Cardiac muscle cell (in vitro differentiated cells and primary cell): ENCODE measurements at places on chromosomes 3 and 15. TPM values are rescaled to one million over a fixed set of nuclear protein-coding genes. Genes with fewer than 3 reads are reported as not detected.
A peak's percentile ranks its signal among the peaks of the same experiment; 100 is the strongest.

GRCh38 chr3:4983739-4984510, 4.7 kb downstream of the BHLHE40 start:
- no peaks in the 10 kb centered on the region for H3K27me3 ChIP-seq
- H3K4me3 ChIP-seq = no peak overlapping the region
- peaks cover 33% of the 10 kb centered on the region for H3K4me1 ChIP-seq

- no peaks in the 10 kb centered on the region for H3K36me3 ChIP-seq
- peak; percentile 77 for DNase-seq
- no peaks in the 10 kb centered on the region for H3K27me3 ChIP-seq
- H3K4me3 ChIP-seq = no peak overlapping the region
Observed at GRCh38 chr3:126850370-126851085, 132.4 kb upstream of the PLXNA1 start.

GRCh38 chr3:43676441-43676840, 14.3 kb upstream of the ABHD5 start:
- DNase-seq = no peak
- no peak overlapping the region for H3K4me3 ChIP-seq
- H3K36me3 ChIP-seq = no peaks in the 10 kb centered on the region
- H3K27ac ChIP-seq = no peak overlapping the region
- H3K4me1 ChIP-seq = no peaks in the 10 kb centered on the region
- H3K27me3 ChIP-seq = no peaks in the 10 kb centered on the region

DNA sequence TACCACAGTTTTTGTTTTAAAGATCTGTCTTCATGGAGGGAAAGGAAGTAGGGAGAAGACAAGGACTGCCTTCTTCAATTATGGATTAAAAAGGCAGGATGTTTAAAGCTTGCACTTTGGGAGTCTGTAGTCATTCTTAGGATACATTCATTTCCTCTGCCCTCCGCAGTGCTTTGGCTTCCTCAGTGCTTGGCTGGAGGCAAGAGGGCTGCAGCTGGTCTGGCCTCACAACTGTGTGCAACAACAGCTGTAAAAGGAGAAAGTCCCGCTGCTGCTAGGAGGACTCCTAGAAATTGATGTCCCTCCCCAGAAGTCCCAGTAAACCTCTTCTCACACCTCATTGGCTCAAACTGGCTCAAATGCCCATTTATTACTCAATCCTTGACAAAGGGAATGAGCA, 54.4 kb upstream of the PPP2R3A start:
- peaks cover 6% of the 10 kb centered on the region for H3K4me1 ChIP-seq
- no peak overlapping the region for H3K4me3 ChIP-seq
- H3K27me3 ChIP-seq = no peaks in the 10 kb centered on the region

DNA sequence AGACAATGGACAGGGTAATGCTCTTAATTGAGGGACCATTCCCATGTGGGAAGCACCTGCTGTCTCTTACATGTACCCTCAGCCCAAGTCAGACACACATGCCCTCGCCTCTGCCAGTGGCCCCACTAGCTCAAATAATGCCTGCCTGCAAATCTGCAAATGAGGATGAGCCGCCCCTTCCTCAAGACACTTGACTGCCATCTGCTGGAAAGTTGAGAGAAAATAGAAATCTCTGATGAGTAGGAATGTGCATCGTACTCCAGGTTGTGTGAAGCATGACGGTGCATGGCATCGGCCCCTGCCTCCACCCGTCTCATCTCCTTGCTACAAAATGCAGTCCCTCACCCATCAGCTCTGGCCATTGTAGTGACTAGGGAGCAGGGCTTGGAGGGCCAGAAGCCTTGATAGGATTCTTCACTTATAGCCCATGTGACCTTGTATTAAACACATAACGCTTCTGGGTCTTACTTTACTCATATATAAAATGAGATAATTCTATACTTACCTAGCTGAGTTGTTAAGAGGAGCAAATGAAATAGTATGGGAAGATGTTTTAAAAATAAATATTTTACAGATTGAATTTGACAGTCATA, 6.3 kb upstream of the SCN5A start:
- peak; percentile 54 for DNase-seq
- H3K27me3 ChIP-seq = peaks cover 48% of the 10 kb centered on the region
- H3K4me3 ChIP-seq = no peak overlapping the region

DNA sequence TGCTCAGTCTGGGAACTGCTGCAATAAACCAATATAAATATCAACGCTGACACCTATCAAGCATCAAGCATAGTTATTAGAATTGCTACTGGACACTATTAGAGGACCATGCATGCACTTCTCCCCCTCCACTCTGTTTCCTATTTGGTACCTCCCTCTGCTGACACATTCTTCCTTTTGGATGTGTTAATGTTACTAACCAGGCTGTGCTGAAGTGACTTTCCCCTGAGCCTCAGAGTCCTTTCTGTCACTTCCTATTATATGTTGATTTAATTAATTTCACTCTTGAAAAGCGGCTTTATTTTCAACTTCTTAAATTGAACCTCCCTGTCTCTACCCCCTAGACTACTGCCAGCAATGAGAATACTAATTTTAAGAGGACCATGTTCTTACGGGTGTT, 379.1 kb downstream of the MCTP2 start:
- no peaks in the 10 kb centered on the region for H3K27me3 ChIP-seq
- H3K27ac ChIP-seq = no peak overlapping the region
- H3K4me3 ChIP-seq = no peak overlapping the region
- no peaks in the 10 kb centered on the region for H3K4me1 ChIP-seq
- H3K36me3 ChIP-seq = no peaks in the 10 kb centered on the region

GRCh38 chr15:61545763-61546162, 316.7 kb upstream of the RORA start:
- H3K4me1 ChIP-seq = no peaks in the 10 kb centered on the region
- peaks cover 33% of the 10 kb centered on the region for H3K27me3 ChIP-seq
- H3K27ac ChIP-seq = no peak overlapping the region
- no peak overlapping the region for H3K4me3 ChIP-seq

- no peaks in the 10 kb centered on the region for H3K36me3 ChIP-seq
- no peak overlapping the region for H3K27ac ChIP-seq
- no peaks in the 10 kb centered on the region for H3K4me1 ChIP-seq
- H3K27me3 ChIP-seq = no peaks in the 10 kb centered on the region
Observed at GRCh38 chr3:11136116-11136515, 18.2 kb upstream of the HRH1 start.

DNA sequence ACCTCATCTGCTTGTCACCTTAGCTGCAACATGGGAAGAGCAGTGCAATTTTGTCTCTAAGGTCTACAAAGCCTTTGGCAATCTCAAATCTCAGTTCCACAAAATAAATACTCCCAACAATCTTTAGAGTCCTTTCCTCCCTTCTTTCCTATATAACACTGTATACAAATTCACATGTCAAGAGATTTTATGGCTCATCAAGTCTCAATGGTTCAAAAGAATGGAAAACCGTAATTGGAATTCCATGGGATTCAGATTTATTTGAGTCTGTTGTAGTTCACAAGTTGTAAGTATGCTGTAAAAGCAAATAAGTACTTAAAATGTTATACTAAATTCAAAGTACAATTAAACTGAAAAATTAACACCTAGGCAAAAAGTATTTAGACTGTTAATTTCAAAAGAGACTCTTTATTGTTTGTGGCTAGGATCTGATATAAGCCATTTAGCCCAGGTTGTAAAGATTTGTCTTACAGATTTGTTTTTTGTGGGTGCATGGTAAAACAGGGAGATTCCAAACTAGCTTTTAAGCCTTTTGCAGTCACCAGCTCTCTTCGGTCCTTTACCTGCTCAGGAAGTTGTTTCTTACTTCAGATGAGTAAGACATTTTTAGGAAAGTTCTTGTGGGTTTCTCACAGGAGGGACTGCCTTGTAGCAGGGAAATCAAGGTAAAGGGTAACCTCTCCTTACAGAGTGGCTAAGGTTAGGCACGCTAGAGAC, 50.1 kb downstream of the CMSS1 start:
- no peaks in the 10 kb centered on the region for H3K36me3 ChIP-seq
- no peak overlapping the region for H3K27ac ChIP-seq
- H3K4me3 ChIP-seq = no peak overlapping the region
- no peaks in the 10 kb centered on the region for H3K27me3 ChIP-seq
- no peaks in the 10 kb centered on the region for H3K4me1 ChIP-seq

DNA sequence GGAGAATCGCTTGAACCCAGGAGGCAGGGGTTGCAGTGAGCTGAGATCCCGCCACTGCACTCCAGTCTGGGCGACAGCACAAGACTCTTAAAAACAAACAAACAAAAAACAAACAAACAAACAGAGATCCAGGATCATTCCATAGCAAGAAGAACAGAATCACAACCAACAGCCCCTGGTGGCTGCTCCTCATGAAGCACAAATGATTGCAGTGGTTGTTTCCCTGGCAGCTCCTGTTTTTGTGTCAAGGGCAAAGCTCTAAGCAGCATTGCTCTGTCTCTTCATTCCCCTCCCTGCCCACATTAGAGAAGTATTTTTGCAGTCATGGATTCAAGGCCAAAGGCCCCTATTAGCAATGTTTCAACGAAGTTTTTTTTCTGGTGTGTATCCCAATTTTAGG, 25.8 kb upstream of the BLM start:
- H3K36me3 ChIP-seq = no peaks in the 10 kb centered on the region
- H3K4me1 ChIP-seq = no peaks in the 10 kb centered on the region
- H3K27me3 ChIP-seq = no peaks in the 10 kb centered on the region
- no peak overlapping the region for H3K4me3 ChIP-seq
- no peak for DNase-seq

DNA sequence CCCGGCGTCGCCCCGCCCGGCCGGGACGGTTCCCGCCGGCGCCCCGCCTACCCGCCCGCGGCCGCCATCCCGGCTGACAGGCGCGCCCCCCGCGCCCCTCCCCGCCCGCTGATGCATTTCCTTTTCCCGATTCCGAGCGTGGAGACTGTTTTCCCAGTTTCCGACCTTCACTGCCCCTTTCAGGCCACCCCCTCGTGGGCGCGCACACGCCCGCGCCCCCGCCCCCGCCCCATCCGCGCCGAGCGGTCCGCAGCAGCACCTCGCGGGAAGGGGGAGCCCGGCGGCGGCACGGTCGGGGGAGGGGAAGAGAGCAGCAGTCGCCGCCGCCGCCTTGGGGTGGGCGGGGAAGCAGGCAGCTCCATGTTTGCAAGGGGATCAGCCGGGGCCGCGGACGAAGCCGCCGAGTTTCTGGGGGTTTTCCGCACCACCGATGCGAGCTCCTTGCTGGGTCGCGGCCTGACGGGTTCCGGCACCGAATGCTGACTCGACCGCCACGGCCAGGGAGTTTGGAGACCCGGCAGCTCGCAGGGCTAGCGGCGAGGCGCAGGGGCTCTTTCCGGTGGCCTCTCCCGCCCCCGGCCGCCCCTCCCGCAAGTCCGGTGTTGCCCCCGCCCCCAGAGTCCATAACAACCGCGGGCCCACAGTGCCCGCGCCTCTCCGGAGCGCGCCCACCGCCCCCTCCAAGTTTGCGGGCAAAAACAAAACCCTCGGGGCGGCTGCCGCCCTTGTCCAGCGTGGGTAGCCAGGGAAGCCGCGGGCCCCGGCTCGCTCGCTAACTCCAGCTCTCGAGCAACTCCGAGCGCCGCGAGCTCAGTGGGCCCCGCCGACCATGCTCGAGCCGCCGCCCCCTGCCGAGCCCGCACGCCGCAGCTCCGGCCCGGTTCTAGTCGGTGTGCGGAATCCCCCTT, 3.2 kb upstream of the SIN3A start:
- peak overlapping the region; percentile 93 for H3K27ac ChIP-seq
- DNase-seq = no peak
- H3K4me1 ChIP-seq = no peaks in the 10 kb centered on the region
- H3K4me3 ChIP-seq = peak overlapping the region; percentile 74
- H3K27me3 ChIP-seq = no peaks in the 10 kb centered on the region

GRCh38 chr3:37375184-37376127, 201.1 kb upstream of the LRRFIP2 start:
- no peak overlapping the region for H3K4me3 ChIP-seq
- H3K36me3 ChIP-seq = peaks cover 4% of the 10 kb centered on the region
- H3K27me3 ChIP-seq = no peaks in the 10 kb centered on the region
- peaks cover 4% of the 10 kb centered on the region for H3K4me1 ChIP-seq

DNA sequence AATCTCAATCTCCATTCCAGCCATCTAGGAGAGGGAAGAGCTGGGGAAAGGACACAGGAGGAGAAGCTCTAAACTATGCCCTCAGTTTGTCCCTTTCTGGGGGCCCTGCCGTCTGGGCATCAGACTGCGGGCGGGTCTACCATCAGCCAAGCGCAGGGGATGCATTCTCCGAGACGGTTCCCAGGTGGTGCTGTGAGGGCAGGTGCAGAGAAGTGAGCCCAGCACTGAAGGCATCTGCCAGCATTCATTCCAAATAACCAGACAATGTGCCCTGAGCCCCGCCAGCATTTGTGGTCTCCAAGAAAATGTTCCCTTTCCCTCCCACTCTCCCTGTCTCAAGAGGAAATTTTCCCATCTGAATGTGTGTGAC, 265.7 kb downstream of the XXYLT1 start:
- H3K27ac ChIP-seq = no peak overlapping the region
- no peak overlapping the region for H3K4me3 ChIP-seq
- H3K36me3 ChIP-seq = no peaks in the 10 kb centered on the region

DNA sequence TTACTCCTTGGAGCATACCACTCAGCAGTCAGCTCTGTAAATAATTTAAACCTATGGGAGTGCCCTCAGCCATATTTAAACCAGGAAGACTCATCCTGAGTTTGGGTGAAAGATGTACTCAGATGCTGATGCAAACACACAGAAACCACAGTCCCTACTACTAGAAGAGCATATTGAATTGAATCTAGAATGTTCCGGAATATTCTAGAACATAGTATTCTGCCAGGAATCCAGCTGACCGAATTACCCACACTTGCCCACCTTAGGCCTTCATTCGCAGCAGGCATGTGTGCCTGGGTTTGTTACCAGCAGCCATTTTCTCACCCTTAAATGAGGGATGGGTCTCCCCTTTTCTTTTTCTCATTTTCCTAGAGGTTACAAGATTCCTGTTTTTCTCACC, 202.4 kb upstream of the ICE2 start:
- no peak for DNase-seq
- no peak overlapping the region for H3K27ac ChIP-seq
- no peaks in the 10 kb centered on the region for H3K27me3 ChIP-seq

DNA sequence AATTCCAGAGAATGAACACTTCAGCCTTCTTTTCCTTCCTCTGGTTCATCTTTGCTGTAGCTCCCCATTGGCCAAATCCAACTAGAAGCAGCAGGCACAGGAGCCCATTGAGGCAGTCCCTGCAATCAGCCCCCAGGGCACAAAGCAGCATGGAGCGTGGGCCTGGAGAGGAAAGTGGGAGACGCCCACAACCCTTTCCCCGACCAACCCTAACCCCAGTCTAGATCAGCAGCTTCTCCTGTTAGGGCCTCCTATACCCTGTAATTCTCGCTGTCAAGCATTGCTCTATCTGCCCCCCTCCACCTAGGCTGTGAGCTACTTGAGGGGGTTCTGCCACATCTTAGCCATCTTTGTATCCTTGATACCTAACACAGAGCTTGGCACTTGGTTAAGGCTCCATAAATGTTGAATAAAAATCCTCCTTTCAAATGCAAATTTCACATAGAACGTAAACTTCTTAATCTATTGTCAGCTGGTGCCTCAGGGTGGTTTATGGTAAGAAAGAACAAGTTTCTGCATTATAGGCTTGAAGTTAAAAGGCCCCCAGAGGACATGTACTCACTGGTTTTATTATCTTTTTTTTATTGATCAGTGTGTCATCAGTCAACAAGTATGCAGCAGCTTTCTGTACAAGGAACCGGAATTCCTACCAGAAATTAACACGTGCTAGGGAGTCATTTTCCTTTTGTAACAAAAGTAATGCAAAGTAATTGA, 97.9 kb upstream of the PFN2 start:
- peaks cover 6% of the 10 kb centered on the region for H3K4me1 ChIP-seq
- no peaks in the 10 kb centered on the region for H3K36me3 ChIP-seq
- H3K27me3 ChIP-seq = no peaks in the 10 kb centered on the region

- peaks cover 29% of the 10 kb centered on the region for H3K27me3 ChIP-seq
- no peak overlapping the region for H3K27ac ChIP-seq
- no peak overlapping the region for H3K4me3 ChIP-seq
- no peaks in the 10 kb centered on the region for H3K4me1 ChIP-seq
Observed at GRCh38 chr15:63385911-63386531, 4.4 kb upstream of the CA12 start.

The PPIP5K1 gene
- polyA plus RNA-seq = 16.5 and 17.6 TPM in 2 replicates

The C2CD4A gene
- polyA plus RNA-seq = not detected in 2 replicates

The FBXW12 gene
- 0.39 TPM in 1 of 2 replicates, not detected in the other for polyA plus RNA-seq

The ACP3 gene
- 19.9 and 34.3 TPM in 2 replicates for polyA plus RNA-seq
